SJCRH30 (cell line): ENCODE measurements at places on chromosomes 4 and X. TPM values are rescaled to one million over a fixed set of nuclear protein-coding genes. Genes with fewer than 3 reads are reported as not detected.

Gene STATH
- total RNA-seq = 6.3 and 6.8 TPM in 2 replicates

Gene FGB
- total RNA-seq = not detected in 2 replicates

Gene CORIN
- total RNA-seq = 0.08 and 0.38 TPM in 2 replicates

Gene RENBP
- total RNA-seq = 0.18 TPM in 1 of 2 replicates, not detected in the other

Gene XPNPEP2
- 0.14 and 0.25 TPM in 2 replicates for total RNA-seq

Gene TEX13D
- not detected in 2 replicates for total RNA-seq

Gene FGG
- not detected in 2 replicates for total RNA-seq

Gene HTRA3
- total RNA-seq = 0.08 TPM in 1 of 2 replicates, not detected in the other

Gene HSPA4L
- 4.7 and 4.8 TPM in 2 replicates for total RNA-seq

Gene CFAP47
- total RNA-seq = not detected in 2 replicates

Gene TENM3
- total RNA-seq = 57.4 and 58.5 TPM in 2 replicates

Gene WDR19
- 15.9 and 21.1 TPM in 2 replicates for total RNA-seq

Gene KIAA0232
- total RNA-seq = 23.9 and 28.7 TPM in 2 replicates

Gene ERCC6L
- total RNA-seq = 34.8 and 36.6 TPM in 2 replicates

Gene COL25A1
- 12.1 and 13.2 TPM in 2 replicates for total RNA-seq

Gene CENPI
- total RNA-seq = 39.8 and 48.4 TPM in 2 replicates

Gene FRG2
- 0.53 and 0.66 TPM in 2 replicates for total RNA-seq

Gene NXF2B
- not detected in 2 replicates for total RNA-seq

Gene CNGA1
- total RNA-seq = not detected in 2 replicates

Gene MSL3
- 37.9 and 41.8 TPM in 2 replicates for total RNA-seq

Gene RGN
- total RNA-seq = not detected in 2 replicates

Gene CT45A3
- total RNA-seq = not detected in 2 replicates

Gene TNMD
- not detected in 2 replicates for total RNA-seq

Gene UGT2B7
- total RNA-seq = not detected in 2 replicates

Gene TBX22
- not detected in 2 replicates for total RNA-seq

Gene NHS
- total RNA-seq = 0.51 and 0.56 TPM in 2 replicates

Gene SMIM10
- not detected in 2 replicates for total RNA-seq
